Epithelial cell of proximal tubule (primary cell): ENCODE measurements at places on chromosomes 3 and 15. TPM values are rescaled to one million over a fixed set of nuclear protein-coding genes. Genes with fewer than 3 reads are reported as not detected.

DNA sequence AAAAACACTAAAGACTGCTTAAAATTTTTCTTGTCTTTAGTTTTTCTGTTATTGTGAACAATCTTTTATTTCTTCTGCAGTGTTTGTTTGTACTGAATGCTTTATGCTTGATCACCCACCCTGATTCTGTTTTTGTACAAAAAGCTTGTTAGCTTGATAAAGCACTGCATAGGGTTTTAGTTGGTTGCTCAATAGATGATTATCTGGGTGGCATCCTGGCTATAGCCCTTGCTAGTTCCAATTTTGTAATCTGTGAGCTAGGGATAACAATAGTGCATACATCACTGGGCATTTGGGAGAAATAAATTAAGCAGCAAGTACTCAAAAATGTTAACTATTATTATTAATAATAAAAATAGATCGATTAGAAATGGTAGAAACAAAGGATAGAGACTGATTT is 102.3 kb downstream of the ZPLD1 start:
- DNase-seq: no peak

DNA sequence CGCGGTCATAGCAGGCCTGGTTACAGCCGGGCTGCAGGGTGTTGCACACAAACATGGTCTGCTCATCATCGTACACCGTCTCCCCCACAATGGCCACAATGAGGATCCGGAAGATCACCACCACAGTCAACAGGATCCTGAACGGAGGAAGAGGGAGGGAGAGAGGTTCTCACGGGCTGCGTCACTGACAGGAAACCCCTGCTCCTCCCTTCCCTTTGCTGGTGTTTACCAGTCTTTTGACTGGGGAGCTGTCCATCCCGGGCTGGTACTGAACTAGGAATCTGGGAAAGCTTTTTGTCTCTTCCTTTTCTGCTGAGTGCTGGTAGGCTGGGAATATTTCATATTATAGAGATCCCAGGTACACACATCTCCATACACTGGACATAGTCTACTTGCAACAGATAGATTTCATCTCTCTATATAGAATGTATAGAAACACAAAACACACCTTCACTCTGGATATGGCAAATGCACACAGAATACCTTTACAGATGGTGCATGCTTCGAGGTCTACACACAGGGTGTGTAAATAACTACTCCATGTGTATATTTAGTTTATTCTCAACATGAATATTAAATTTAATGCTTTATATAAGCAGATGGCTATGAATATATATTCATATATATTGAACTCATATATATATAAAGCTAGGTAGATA is 1.4 kb downstream of the GJD2 start:
- peak; percentile 6 for DNase-seq

DNA sequence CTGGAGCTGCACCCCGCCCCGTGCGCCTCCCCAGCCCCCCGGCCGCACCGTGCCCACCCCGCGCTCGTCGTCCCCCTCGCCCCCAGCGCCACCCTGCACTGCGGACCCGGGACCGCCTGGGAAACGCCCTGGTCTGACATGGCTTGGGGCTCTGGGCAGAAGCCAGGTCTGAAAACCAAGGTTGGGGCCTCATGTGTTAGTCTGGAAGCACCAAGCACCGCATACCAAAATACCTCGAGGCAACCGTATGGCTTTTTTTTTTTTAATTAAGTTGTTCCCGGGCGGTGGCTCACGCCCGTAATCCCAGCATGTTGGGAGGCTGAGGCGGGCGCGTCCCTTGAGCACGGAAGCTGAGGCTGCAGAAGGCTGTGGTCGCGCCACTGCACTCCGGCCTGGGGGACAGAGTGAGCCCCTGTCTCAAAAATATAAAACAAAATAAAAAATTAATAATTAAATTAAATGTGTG is 91.5 kb upstream of the CHD2 start:
- no peak for DNase-seq

The ALPK3 gene
- total RNA-seq: 24.7 and 30.8 TPM in 2 replicates
